Stimulated activated CD4-positive, alpha-beta T cell treated with anti-CD3 and anti-CD28 coated beads, Interleukin-1b, Interleukin-23, amount 100 ng/mL, for 1 hour (primary cell): ENCODE measurements at places on chromosomes 2 and 18.
A peak's percentile ranks its signal among the peaks of the same experiment; 100 is the strongest.

- no peak for DNase-seq
Measured at GRCh38 chr2:51995293-51995692, 963.4 kb upstream of the NRXN1 start.

GRCh38 chr2:232502511-232502910, 14.9 kb upstream of the ECEL1 start:
- DNase-seq = no peak

DNA sequence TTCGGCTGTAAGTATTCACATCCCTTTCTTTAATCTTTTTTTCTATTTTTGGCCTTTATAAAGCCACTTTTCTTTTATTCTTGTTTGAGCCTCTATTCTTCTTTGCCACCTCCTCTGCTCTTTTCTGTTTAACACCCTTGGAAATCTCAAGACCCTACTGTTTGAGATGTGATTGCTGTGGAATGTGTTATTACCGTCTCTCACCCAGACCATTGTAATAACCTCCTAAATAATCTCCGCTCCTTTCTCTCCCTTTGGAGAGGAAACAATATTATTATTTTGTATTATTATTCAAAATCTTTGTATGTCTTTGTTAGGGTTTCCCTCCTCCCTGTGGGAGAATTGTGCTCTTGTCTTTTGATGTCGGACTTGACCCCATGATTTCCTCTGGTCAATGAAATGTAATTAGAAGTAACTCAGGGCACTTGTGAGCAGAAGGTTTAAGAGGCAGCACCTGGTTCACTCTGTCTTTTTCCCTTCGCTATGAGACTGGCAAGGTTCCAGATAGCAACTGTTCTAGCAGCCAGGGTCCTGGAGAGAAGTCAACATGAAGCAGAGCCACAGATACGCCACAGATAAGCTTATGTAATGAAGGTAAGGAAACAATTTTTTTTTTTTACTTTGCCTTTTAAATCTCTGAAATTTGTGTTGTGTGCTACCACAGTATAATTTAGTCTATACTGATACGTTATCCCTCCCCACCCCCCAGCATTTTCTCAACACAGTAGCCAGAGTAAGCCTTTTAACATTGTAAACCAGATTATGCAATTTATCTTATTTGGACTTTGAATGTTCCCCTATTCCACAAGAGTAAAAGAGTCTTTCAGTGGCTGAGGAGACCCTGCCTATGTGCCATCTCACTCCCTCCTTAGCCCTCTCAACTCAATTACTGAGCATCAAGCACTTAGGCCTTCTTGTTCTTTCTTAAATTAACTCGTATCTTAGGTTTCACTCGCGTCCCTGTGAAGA, 601.2 kb upstream of the ZNF804A start:
- no peak for DNase-seq

- DNase-seq = no peak
Measured at GRCh38 chr18:6444466-6445228, 29.9 kb upstream of the L3MBTL4 start.

GRCh38 chr2:71886241-71886640, 261.4 kb downstream of the CYP26B1 start:
- no peak for DNase-seq

DNA sequence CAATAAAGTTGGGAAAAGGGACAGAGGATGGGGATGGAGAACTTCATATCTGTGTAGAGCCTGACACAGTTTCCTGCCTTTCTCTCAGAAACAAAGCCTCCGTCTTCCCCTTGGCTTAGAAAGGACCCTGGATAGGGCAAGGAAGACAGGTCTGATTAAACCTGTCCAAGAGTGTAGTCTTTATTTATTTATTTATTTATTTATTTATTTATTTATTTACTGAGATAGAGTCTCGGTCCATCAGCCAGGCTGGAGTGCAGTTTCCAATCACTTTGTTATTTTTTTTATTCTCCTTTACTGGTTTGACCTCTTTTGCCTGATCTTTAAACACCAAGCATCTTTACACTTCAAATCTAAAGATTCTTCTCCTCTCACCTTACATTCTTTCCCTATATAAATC, 10.3 kb downstream of the CCL20 start:
- no peak for DNase-seq

GRCh38 chr2:8684540-8684877, 2.7 kb downstream of the ID2 start:
- no peak for DNase-seq

GRCh38 chr2:77270433-77270832, 251.7 kb downstream of the LRRTM4 start:
- DNase-seq = no peak

- DNase-seq = no peak
Measured at GRCh38 chr2:191382801-191383200, 137.6 kb downstream of the MYO1B start.

- no peak for DNase-seq
Measured at GRCh38 chr2:72129681-72130340, 17.9 kb downstream of the CYP26B1 start.

- no peak for DNase-seq
Measured at GRCh38 chr2:79832511-79833234, 319.8 kb downstream of the CTNNA2 start.

- no peak for DNase-seq
Measured at GRCh38 chr18:28439870-28440269, 262.9 kb upstream of the CDH2 start.

DNA sequence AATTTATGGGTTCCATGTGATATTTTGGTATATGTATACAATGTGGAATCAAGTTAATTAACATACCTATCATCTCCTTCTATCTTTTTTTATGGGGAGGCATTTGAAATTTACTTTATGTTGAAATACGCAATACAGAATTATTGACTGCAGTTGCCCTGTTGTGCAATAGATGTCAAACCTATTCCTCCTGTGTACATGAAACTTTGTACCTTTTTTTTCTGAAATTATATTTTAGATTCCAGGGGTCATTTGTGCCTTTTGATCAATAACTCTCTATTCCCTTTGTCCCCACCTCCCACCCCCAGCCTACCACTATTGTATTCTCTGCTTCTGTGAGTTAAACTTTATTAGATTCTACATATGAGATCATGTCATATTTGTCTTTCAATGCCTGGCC, 369.9 kb downstream of the FSIP2 start:
- no peak for DNase-seq

DNA sequence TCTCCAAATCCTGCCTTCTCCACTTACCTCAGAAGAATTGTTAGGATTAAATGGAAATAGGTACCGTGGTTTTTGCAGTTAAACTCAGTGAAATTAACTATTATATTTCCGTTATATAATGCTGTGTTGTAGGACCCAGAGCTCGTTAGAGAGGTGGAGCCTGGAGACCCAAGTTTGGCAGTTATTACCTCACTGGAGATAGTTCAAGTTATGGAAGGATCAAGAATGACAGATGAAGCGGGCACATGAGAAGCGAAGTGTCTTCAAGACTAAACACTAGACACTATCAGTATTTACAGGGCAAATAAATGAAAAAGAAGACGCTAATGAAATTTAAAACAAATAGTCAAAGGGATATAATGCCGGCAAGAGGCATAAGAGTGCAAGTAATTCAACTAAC, 866 bp downstream of the CWC22 start:
- DNase-seq = no peak

- DNase-seq = no peak
Measured at GRCh38 chr2:65043001-65043400, 13.2 kb upstream of the CEP68 start.

DNA sequence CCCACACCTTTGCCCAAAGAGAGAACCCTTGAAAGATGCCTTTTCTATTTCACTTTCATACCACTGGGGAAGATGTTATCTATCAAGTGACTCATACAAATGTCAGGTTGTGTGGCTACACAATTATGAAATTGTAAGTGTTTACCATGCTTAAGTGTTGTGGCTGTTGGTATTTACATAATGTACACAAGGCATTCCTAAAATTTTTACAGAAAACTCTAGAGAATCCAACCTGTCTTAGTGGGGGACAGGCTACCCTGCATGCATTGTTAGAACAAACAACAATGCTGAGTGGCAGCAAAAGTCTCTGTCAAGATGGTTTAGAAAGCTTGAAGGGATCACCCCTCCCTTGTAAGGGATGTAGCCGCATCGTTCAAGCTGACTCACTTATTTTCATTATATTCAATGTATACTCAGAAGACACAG, 5.5 kb upstream of the MGAT4A start:
- no peak for DNase-seq

- peak; percentile 7 for DNase-seq
Measured at GRCh38 chr2:7037340-7038333, 120.4 kb downstream of the RNF144A start.

DNA sequence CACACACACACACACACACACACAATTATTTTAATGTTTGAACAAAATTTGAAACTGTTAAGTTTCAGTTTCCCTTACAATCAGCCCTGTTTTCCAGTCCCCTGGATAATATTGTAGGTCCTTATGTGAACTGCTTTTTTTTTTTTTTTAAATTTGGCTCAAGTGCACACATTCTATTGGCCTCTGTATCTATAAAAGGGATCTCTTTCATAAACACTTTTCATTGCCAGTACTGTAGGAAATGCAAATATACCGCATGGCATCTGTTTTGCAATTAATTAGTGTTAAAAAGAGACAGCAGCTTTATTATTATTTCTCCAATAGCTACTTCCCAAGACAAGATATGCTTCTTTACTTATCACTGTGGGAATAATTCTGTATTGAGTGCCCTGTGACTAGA, 738.7 kb downstream of the EPHA4 start:
- DNase-seq = no peak

- no peak for DNase-seq
Measured at GRCh38 chr2:19140463-19141208, 217.8 kb downstream of the OSR1 start.

GRCh38 chr18:7233134-7233810, 2.4 kb downstream of the LRRC30 start:
- DNase-seq = no peak

GRCh38 chr2:130951018-130951417, 114.3 kb downstream of the ARHGEF4 start:
- no peak for DNase-seq

DNA sequence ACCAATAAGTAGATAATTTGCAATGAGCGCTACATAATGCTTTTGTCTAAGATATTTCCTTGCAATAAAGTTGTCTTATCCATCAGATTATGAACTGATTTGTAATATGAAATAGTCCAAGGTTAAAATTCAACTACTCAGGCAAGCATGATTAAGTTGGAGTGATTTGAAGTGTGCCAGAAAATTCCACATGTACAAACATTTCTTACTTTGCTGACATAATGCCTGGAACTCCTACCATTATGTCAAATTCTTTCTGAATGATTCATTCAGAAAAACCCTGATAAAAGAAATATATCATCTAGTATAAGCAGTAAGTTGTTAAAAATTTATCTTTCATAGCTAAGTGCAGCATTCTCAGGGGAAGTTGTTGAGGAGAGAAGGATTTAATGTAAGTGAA, 87.3 kb downstream of the CBLN2 start:
- no peak for DNase-seq

DNA sequence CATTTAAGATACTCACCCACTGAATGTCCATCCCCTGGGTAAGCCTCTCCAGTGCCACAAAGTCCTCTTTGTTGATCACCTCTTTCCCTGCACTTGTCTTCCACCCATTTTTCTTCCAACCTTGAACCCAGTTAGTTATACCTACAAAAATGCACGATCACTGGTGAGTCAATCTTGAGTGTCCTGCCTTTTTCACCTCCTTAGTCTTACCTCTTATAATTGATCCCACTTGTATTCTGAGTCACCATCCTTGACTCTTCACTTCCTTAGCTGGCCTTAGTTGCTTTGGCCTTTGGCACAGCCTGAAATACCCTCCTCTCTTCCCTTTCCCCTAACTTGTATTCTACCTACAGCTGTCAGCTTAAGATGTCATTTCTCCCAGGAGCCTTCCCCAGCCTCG, 10.2 kb downstream of the RNASEH1 start:
- DNase-seq = no peak

DNA sequence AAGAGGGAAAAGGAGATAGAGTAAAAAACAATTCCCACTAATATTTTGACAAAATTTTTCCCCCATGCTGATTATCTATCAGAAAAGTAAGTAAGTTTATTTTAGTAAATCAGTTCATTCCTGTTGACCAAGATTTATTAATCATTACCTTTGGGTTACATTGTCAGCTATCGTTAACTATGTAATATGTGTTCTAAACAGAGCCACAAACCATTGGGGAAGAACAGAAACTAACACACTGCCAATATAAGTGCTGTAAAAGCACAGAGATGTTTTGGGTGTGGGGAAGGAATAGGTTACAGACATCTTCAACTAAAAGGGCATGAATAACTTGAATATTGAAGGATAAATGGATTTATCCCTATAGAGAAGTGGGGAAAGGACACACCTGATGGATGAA, 42.5 kb upstream of the ACADL start:
- DNase-seq = no peak

DNA sequence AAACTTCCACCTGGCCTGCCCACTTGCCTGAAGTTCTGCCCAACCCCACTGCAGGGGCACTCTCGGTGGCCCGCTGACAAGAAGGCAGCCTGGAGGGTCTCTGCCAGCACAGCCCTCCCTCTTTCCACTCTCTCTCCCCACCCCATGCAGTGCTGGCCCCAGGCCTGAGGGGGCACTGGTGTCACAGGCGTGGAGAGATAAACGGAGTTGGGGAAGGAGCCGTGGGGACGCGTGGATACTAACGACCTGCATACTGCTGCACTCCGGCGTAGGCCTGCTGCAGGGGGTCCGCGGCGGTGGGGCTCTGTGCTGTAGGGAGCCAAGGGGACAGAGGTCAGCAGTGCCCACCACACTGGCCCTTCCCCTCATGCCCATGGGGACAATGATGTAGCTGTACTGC, 299.3 kb downstream of the CELF4 start:
- no peak for DNase-seq

GRCh38 chr2:117523267-117523666, 291.2 kb upstream of the DDX18 start:
- no peak for DNase-seq

GRCh38 chr2:167331636-167332232, 443.5 kb downstream of the XIRP2 start:
- no peak for DNase-seq

GRCh38 chr2:40259900-40260299, 192.0 kb downstream of the SLC8A1 start:
- no peak for DNase-seq

DNA sequence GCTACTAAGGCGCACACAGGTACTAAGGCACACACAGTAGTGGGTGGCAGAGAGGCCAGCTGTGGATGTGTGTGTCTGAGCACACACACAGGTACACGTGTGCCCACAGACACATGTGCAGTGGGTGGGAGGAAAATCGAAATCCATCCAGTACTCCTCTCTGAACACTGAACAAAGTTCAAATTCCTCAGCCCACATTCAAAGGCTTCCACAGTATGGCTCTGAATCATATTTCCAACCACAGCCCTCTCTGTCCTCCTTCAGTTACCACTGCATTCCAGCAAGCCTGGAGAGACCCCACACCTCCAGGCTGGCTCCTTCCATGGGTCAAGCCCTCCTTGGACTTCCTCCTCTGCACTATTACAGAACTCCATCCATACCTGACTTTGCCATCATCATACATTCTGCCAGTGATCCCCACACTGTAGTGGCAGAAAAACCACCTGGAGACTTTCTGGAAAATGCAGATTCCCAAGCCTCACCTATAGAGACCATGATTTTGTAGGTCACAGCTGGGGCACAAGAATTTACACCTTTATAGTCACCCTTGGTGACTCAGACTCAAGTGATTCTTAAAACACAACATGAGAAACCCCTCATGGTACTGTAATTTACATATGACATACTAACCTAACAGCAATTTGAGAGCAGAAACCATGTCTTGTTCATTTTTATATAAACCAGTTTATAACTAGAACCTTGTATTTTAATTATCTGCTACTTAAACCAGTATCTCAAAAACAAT, 31.4 kb downstream of the EPG5 start:
- no peak for DNase-seq
